Brain microvascular endothelial cell (primary cell): ENCODE measurements at places on chromosomes 11 and 22.

DNA sequence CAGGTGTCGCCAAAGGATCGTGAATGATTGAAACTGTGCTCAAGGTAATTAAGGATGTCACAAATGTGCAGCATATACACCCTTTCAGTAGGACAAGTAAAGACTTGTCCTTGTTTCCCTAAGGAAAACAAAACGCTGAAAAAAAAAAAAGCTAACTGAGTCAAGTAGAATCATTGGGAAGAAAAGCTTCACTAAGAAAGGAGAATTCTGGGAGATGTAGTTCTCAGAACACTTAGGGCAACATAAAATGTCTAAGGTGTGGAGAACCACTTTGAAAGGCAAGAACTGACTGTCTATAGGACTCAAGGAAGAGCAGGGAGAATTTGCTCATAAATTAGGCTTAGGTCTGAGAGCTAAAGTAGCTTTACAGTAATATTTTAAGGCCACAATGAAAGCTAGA is 2.9 kb upstream of the OR5T1 start:
- no peak for DNase-seq

DNA sequence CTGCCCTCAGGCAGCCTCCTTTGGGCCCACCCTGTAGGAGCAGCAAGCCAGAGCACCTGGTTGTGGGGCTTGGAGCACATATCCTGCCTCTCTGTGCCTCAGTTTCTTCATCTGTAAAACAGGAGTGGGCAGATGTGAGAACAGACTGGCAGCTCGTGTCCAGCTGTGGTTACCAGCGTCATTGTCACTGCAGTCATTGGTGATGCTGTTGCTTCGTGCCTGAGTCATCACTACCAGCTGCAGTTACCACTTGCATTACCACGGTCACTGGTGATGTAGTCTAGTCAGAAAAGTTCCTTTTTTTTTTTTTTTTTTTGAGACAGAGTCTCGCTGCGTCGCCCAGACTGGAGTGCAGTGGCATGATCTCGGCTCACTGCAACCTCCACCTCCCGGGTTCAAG is 20.4 kb downstream of the RSPH14 start:
- no peak for DNase-seq

- no peak for DNase-seq
These were observed 55.9 kb downstream of the LRRC32 start for GRCh38 chr11:76614471-76615179.

DNA sequence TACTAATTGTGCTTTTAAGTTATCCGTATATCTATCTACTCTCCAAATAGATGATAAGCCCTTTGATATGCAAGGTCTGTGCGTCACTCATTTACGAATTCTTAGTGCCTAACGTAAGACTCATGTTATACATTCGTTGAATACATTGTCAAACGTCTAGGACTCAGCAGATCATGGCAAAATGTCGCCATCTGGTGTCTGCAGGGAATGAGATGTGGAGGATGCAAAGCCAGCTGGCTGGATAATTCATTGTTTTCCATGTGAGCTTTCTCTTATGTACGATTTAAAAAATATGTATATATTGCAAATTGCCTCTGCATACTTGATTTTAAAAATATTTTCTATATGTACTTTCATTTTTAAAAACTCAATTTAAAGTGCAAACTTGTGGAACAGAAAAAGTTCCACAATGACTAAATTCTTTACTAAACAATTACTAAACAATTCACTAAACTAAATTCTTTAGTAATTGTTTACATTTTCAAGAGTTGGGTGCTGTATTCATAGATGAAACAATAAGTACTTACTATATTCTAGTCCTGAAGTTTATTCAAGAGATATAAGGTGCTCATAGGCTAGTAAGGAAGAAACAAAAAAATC is 33.8 kb downstream of the ZNF202 start:
- peak; percentile 78 for DNase-seq

GRCh38 chr11:97607291-97608000 is 1217.6 kb downstream of the JRKL start:
- no peak for DNase-seq

DNA sequence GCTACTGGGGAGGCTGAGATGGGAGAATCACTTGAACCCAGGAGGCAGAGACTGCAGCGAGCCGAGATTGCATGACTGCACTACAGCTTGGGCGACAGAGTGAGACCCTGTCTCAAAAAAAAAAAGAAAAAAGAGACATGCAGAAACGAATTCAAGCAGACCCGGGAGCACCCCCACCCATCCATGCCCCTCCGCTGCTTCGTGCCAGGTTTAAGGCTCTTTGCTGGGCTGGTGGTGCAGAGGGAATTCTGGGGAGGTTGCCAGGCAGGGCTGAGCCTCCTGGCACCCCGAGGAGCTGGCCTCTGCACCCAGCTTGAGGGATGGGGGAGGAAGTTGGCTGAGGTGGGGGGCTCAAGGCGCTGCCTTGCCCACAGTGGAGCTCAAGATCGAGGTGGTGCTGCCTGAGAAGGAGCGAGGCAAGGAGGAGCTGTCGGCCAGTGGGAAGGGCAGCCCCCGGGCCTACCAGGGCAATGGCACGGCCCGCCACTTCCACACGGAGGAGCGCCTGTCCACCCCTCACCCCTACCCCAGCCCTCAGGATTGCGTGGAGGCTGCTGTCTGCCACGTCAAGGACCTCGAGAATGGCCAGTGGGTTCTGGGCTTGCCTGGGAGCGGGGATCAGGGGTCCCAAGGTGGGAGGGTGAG is 6.0 kb downstream of the AIFM3 start:
- DNase-seq: no peak

DNA sequence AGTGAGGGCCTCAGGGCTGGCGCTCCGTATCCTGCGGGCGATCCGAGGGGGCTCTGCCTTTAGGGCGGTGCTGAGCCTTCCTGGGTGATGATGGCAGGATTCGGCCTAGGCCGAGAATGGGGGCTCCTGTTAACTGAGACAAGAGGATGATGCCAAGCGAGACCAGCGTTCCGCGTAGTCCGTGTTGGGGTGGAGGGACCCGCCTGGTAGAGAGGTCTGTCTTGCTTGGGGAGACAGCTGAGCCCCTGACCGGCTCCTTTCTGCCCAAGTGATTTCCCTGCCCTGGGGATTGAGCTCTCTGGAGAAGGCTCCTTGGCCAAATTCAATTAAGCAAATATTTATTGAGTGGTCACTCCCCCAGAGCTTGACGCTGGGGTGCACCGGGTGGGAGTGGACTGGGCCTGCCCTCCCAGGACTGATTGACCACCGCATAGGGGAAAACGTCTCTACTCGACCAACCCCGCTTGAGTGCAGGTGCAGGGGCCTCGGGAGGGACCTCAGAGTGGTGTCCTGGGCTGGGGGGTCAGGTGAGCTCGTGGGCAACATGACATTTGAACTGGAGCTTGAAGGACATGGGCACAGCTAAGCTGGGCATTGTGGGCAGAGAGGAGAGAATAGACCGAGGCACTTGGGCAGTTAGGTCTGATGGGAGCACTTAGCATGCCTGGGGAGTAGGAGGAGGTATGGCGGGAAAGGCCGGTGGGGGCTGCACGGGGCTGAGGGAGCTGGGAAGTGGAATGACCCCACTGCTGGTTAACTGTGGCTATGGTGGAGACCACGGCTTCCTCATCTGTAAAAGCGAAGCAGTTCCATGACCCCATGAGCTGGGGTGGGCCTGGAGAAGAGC is 1.1 kb downstream of the GNAZ start:
- no peak for DNase-seq

GRCh38 chr22:50009765-50010675 is 2.5 kb downstream of the IL17REL start:
- no peak for DNase-seq

GRCh38 chr11:12285811-12286222 is 91.6 kb upstream of the PARVA start:
- DNase-seq: peak; percentile 59

- DNase-seq: peak; percentile 70
These were observed 30.7 kb downstream of the FGF4 start for GRCh38 chr11:69744435-69744834.

- peak; percentile 66 for DNase-seq
These were observed 35.1 kb downstream of the FBLN1 start for GRCh38 chr22:45537734-45538181.

DNA sequence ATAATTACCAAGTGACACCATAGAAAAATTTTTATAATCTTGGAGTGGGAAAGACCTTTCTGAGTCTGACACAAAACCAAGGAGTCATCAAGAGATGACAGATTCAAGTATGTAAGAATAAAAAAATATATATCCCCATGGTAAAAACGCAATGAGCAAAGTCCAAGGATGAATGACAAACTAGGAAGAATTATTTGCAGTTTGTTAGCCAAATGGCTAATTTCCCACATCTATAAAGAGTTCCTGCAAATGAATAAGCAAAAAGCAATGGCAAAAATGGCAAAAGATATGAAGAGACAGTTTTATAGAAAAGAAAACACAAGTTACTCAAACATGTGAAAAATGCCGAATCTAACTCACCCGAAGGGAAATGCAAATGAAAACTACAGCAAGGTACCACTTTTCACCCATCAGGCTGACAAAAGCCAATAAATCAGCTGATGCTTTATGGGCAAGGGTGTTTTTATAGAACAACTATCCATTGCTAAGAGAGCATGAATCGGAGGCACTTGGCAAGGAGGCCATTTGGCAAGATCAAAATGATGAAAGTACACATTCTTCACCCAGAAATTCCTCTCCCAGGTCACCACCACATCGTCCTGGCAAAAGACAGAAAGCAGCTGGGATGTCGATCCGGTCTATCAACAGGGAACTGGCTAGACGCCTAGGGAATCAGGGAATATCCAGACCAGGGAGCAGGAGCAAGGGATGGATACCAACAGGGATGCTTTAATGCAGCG is 21.1 kb upstream of the KLHL35 start:
- no peak for DNase-seq

DNA sequence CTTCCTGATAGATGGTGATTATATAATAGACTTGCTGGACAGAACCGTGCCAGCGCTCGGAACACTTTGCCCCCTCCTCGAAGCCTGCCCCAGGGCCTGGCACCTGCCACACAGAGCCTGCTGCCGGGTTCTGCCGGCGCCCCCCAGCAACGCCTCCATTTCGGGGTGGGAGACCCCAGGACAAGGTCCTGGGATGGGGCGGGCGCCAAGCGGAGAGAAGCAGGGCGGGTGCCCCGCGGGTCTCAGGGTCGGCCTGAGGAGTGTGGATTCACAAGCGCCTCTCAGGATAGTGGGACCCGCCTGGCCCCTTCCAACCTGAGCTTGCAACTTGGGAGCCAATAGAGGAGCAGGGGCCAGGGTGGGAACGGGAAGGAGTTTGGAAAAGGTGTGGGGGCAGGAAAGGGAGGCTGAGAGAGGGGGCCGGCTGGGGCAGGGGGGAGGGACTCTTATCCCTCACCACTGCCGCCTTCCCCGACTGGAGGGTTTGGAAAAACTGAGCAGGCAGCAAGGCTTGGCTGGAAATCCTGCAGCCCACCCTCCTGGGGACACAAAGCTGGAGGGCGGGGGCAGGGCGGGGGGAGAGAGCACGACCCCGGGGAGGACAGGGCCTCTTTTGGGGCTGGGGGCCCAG is 3.3 kb upstream of the BCL9L start:
- DNase-seq: no peak

DNA sequence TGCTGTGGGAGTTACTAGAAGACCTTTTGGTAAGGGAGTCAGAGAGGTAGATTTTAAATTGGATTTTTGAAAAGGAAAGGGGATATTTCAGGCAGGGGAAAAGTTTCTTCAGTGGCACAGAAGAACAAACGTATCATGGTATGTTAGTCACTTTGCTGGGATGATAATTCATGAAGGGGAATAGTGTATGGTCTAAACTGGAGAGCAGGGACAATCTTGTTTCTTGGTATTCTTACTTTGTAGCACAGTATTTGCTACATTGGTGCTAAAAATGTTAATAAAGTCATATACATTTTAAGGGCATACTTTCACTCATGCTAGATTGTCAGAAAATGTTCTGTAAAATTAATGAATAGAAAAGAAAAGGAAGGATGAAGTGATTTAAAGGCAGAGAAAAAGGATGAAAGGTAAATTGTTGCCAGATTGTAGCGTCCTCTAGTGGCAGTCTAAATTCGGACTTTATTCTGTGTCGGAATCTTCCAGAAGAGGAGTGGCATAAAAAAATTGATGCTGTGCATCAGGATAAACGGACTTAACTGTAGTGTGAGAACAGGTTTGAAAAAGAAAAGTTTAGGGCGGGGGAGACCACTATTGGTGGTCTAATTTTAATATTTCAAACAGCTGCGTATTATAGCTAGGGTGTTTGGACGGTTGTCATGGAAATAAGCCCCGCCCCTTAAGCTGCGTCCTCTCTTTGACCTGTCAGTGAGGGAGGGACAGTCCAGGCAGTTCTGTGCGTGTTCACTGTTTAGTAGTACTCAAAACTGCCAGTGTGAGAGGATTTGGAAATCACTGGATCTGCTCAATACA is at the start of gene BCO2:
TSS of gene BCO2 (plus strand) at position 724 of the 810 bp plus-strand sequence. CDS start 90 bp downstream, outside the sequence.
- DNase-seq: peak; percentile 93

DNA sequence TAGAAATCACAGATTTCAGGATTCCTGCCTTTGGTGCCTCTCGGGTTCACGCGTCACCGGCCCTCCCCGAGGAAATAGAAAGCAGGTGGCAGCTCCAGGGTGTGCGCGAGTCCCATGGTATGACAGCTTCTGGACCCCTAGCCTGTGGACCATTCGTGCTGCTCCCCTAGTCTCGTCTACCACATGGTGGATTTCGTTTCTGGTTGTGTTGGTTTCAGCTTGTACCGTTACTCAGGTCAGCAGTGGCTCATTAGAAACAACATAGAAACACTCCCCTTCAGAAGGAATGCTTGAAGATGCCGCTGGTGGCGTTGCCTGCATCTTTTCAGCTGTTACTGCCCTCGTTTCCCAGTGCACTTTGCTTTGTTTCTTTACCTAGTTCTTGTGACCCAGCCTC is 700 bp downstream of the TTC17 start:
- peak; percentile 17 for DNase-seq

DNA sequence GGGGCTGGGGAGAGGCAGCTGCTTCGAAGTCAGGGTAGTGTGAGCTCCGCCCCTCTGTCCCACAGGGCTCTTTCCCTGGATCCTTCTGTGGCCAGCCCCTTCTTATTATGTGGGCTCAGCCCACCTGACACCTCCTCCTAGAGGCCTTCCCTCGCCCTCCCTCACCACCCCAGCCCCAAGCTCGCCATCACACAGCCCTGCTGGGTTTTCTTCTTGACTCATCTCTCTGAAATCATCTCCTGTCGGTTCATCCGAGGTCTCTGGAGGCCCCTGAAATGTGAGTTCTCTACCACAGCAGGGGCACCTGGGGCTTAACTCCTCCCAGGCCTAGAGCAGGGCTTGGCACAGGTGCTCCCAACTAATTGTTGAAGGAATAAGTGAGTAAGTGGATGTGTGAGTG is 65.2 kb downstream of the CACNA1I start:
- DNase-seq: no peak
